ENCODE measurements at places on chromosomes 6 and 20.

GRCh38 chr6:149170564-149171452 is 146.7 kb upstream of the TAB2 start:
- no peak for DNase-seq

DNA sequence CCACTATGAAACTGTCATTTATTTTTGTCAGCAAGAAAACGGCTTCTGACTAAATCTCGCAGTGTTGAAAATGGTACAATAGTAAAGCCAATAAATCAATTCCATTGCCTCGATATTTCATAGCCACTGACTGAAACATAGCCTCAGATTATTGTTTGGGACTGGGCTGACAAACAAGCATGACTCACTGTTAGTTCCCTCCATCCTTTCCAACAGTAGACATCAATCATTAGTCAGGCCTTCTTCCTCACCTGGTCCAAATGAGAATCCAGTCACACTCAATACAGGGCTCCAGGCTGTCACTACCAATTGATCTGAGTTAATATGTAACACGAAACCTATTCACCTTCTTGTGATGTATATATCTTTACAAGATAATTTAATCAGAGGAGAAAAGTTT is 66.1 kb downstream of the ADGRB3 start:
- no peak for DNase-seq

- no peak for DNase-seq
These were observed 8.5 kb downstream of the RBM38 start for GRCh38 chr20:57399587-57400155.

- DNase-seq = no peak
These were observed 162.8 kb downstream of the PHF3 start for GRCh38 chr6:63798378-63798777.

DNA sequence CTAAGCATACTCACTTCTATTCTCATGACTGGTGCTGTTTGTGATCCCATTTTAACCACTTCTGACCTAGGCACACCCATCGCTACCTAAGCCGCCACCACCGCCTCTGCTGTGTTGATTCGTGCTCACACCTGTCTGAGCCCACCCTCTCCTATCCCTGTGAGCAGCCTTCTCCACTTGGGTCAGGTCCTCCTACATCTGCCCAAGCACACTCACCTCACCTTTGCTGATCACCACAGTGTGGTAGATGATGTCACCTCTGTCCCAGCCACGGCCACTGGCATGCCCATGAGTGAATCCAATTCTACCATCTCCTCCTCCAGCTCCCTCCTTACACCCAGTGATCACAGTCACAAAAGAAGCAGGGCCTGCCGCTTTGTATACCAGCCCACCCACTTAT is 20.8 kb downstream of the MUC22 start:
- DNase-seq = no peak

DNA sequence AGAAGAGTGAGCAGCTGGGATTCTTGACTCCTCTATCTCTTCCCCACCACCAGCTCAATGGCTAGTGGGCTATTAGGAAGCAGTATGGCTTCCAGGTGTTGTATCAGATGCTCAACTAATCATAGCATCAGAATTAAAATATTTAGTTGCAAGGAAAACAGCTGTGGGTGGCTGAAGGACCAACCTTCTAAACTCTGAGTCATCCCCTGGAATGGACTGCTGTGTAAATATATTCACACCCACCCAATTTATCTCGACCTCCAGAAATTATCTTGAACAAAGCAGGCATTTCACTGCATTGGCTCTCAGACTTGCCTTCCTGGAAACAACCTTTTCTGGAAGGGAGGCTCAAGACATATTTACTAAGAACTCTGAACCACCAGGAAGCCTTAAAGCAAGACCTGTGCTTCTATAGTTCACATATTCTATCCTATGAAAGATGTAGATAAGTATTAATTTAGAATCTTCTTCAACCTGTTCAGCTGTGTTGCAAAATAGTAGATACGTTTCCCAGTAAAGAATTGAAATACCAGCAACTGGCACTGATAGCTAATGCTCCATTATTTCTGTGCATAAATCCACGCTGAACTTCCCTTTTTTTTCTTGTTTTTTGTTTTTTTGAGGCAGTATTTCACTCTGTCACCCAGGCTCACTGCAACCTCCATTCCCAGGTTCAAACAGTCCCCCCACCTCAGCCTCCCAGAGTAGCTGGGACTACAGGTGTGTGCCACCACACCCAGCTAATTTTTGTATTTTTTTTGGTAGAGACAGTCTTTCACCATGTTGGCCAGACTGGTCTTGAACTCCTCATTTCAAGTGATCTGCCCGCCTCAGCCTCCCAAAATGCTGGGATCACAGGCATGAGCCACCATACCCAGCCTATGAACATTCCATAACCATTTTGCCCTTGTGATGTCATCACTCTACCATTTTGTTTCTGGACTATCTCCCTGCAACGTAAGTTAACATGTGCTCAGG is 56.9 kb upstream of the CD2AP start:
- DNase-seq = no peak

DNA sequence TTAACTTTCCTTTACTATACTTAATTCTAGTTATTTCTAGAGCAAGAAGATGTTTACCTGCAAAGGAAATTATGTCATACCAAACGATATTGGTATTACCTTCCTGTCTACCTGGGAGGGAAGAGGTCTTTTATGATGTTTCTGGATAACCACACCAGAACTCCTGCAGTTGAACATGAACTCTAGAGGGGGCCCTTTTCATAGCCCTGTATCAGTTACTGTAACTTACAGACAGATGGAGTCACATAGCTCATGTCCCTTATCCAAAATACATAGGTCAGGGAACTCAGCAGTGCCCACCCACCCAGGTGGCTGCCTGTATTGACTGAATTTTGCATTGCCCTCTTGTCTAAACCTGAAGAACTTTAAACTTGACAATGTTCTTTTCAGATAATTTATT is 35.1 kb upstream of the MYL9 start:
- DNase-seq = no peak

- no peak for DNase-seq
These were observed 33.9 kb upstream of the CLVS2 start for GRCh38 chr6:122962000-122962624.

DNA sequence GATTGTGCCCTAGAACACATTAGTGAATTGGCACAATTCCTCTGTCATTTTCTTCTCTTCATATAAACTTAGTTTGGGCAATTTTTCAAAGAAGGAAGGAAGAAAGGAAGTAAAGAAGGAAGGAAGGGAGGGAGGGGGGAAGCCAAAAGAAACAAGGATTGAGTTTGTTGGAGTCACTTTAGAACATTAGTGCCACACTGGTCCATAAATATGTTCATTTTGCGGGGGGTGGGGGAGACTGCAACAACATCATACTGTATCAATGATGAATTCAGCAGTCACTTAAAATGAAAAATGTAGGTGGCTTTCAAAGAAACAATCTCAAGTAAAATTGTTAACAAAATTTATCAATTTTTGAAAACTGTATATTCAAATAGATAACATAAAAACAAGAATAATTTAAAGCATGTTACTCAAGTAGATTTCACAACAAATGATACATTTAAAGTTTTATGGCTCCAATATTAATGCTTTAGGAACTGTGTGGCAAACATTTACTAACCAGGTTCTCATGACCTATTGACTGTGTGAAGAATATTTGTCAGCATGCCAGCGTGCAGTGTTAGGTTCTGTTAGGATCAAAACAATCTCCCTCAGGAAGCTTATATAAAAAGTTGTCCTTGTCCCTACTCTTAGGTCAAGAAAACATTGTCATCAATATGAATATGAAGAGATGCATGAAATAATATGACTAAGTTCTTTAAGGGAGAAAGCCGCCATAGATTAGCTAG is 208.1 kb upstream of the AGPAT4 start:
- DNase-seq = no peak

- DNase-seq = peak; percentile 86
These were observed 108.3 kb upstream of the PHACTR3 start for GRCh38 chr20:59495894-59496510.

- no peak for DNase-seq
These were observed 310.2 kb downstream of the TSHZ2 start for GRCh38 chr20:53282217-53282955.

GRCh38 chr6:136587527-136587926 is 37.3 kb upstream of the MAP7 start:
- no peak for DNase-seq

DNA sequence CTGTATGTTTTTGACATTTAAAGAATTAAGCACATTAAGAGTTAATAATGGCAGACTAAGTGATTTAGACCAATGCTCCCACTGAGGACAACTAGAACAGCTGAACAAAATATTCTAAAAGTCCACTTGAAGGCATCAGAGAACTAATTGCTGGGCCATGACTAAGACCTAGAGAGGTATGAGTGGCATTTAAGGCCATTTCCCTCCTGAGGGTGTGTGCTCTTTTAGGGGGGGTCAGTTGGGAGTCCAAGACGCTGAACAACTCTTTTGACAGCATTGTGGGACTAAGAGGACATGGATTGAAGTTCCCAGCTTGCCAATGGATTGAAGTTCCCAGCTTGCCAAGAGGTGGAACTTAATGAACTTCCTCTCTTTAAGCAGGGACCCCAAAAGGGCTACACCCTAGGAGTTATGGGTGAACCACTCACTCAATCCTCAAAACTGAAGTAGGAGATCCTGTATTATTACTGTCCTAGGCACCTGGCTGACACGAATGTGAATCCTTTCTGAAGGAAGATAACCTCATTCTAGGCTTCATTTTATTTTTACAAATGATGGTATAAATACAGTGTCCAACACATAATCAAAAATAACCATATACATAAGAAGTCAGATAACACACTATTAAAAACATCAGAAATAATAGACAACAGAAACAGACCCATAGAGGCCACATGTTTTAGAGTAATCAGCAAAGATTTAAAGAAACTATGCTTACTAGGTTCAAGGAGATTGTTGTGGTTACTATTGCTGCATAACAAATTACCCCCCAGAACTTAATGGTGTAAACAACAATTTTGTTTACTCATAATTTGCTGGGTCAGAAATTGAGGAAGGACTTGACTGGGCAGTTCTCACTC is 175.1 kb downstream of the VEGFA start:
- DNase-seq = no peak

DNA sequence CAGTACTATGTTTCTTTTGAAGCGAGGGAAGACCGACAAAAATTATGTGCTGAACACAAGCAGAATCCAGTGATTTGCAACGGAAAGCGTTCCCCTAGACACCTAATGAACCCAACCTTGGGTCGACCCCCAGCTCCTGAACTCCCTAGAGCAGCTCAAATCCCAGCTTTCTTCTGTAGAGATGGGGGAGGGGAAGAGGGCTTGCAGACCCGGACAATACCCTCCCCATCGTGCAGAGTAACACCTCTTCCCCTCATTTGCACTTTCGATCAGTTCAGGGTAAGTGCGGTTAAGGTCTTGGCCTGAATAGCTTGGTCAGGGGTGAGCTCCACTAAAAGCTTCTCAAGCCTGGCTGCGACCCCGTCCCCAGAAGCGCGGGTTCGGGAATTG is 404 bp downstream of the CEP162 start:
- no peak for DNase-seq

DNA sequence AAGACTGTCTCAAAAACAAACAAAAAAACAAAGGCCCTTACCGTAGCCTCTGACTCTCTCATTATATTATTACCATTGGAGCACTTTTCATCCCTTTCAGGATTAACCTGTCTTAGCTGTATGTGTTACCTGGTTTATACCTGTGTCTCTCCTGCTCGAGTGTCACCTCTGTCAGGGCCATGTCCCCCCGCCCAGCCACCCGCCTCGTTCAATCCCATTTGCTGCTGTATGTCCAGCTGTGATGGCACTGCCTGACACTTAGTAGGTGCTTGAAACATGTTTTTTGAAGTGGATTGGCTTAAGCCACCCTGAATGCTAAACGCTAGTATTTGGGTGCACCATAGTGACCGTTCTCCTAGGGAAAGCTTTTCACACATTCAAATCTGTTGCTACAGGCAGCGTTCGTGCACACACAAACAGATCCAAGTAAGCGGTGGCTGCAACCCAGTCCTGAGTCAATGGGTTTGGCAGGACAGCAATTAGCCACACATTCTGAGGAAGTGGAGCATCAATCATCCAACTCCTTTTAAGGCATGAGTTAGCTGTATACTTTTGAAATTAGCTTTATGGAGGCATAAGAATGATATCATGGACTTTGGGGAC is 98.9 kb upstream of the ZNF217 start:
- DNase-seq = no peak

- no peak for DNase-seq
These were observed 10.7 kb downstream of the OSBPL2 start for GRCh38 chr20:62248890-62249560.

GRCh38 chr20:4957187-4957586 is 44.1 kb downstream of the SLC23A2 start:
- DNase-seq = no peak

DNA sequence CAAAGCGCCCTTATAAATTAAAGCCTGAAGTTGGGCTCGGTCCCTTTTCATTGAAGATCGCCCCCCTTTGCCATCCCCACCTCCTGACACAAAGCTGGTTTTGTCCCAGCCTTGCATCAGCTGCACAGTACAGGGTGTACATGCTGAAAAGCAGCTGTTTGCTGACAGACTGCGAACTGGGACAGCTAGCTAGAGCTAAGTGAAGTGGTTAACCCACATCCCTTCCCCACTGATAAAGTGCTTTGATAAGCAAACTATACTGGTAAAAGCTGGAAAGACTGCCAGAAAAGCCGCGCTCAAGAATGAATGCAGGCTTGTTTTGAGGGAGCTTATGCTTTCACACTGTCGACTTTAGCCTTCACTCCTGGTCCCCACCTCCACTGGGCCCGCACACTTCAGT is 207.3 kb downstream of the GMDS start:
- DNase-seq = no peak

DNA sequence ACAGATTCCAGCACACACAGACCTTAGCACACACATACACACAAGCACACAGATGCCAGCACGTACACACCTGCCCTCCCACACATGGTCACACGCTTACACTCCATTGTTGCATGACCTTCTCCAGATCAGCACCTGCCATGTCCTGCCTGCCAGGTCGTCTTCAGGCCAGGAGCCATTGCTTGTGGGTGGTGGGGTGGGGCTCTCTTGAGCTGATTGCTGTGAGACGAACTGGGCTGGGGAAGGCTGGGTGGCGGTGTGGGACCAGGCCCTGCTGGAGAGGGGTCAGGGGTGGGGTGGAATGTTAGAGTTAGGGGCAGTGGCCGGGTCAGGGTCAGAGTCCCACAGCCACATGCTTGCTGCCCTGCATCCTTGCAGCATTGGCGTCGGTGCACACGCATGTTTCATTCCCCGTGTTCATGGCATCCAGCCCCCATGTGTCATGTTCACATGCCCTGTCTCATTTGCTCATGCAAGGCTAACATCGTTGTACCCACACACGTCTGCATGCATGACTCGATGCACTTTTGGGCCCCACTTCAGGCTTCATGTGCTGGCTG is 6.5 kb upstream of the NPBWR2 start:
- DNase-seq = no peak

DNA sequence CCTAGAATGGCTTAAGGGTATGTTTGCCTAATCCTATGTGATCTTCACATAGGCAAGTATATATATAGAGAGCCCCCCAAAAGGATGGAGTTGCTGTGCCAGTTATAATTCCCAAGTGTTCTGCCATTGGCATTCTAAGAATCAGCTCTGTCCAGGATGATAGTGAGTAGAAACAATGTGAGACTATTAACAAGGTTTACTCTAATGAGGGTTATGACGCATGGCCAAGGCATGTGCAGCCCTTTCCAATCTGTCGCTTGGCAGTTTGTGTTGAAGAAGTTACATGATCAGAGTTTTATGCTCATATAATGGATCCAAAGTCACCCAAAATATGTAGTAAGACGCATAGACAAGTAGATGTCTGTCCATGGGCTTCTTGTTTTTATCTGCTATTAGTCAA is 33.6 kb downstream of the VGLL2 start:
- DNase-seq = no peak
